ENCODE measurements at places on chromosomes 5 and 9. TPM values are rescaled to one million over a fixed set of nuclear protein-coding genes. Genes with fewer than 3 reads are reported as not detected.

DNA sequence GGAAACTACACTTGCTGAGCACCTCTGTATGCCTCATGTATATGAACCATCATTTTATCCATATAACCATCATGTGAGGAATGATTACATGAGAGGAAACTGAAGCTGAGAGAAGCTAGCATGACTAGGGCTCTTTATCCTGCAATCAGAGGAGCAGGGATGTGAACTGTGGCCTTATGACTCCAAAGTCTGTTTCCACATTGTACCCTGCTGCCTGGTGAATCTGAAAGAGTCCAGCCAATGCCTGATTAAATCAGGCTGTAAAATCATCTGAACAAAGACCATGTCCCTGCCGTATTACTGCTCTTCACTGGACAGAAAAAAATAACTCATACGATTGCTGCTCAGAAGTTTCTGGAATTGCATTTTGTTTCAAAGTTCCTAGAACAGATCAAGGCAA is 67.0 kb downstream of the LPAR1 start:
- no peak for DNase-seq

DNA sequence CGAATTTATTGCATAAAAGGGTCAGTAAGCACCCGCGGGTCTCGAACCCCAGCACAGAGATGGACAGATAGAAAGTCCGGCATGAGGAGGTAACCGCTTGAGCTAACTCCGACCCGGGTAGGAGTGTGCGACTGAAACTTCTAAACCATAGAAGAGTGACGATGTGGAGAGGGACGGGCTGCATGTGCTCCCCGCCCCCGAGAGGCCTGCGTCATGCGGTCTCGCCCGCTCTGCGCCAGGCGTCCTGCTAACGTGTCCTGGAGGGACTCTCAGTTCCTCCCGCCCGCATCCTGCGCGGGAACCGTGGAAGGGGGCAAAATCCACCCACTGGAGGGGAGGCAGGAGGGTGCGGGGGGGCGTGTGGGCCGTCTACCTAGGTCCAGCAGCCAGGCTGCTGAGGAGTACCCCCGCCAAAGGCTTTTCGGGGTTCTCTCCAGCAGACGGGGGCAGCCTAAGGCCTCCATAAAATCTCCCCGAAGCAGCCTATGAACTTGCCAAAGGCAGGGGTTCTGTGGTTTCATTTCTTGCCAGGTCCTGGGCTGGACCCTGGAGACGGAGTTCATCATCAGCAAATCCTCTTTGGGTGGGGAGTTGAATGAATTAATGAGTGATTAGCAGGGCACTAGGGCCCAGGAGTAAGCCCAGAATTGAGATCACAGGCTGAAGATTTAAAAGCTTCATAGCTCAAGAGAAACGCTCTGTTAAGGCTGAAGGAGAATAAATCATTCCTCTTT is 51.9 kb downstream of the TGFBI start:
- peak; percentile 62 for DNase-seq

DNA sequence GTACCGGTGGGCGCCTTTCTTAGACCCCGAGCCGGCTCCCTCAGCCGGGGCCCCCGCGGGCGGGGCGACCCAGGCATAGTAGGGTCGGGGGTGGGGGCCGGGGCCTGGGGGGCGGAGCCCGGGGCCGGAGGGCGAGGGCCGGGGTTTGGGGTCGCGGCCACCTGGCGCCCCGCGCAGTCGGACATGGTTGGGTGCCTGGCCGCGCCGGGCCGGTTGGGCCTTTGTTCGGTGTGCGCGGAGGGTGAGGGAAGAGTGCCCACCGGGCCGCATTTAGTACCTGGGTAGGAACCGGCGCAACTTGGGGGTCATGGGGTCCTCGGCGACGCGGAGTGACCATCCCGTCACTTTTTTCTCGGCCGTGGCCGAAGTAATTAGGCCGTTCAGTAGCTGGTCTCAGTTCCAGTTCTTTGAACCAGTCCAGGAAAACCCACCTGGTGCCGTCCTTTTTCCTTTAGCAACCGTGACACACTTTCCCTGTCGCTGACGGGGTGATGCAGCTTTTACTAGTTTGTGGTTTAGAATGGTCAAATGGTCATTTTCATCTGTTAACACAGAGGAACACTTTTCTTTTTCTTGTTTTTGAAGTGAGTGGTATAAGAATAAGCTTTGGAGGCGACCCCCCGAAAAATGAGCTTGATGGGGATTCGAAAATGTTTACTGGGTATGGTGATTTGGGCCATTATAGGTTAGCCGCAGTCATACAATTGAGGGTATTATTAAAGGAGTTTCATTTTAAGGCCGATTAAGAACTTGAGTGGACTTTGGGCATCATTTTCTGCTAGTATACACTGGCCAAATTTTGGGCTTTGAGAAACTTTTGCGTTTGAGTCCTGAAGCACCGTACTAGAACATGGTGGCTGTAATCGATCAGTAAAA is 589 bp downstream of the CKS2 start:
- no peak for DNase-seq

Gene IER5L
- 1.6 TPM for total RNA-seq

Gene C9orf153
- 0.40 TPM for total RNA-seq

Gene TTC33
- 27.4 TPM for total RNA-seq

Gene NEUROG1
- not detected for total RNA-seq
